ENCODE measurements at places on chromosomes 16 and 17. TPM values are rescaled to one million over a fixed set of nuclear protein-coding genes. Genes with fewer than 3 reads are reported as not detected.

- no peak for DNase-seq
Measured at GRCh38 chr16:52621651-52622050, 74.7 kb upstream of the TOX3 start.

- DNase-seq = no peak
Measured at GRCh38 chr17:57270801-57271245, 14.5 kb downstream of the MSI2 start.

DNA sequence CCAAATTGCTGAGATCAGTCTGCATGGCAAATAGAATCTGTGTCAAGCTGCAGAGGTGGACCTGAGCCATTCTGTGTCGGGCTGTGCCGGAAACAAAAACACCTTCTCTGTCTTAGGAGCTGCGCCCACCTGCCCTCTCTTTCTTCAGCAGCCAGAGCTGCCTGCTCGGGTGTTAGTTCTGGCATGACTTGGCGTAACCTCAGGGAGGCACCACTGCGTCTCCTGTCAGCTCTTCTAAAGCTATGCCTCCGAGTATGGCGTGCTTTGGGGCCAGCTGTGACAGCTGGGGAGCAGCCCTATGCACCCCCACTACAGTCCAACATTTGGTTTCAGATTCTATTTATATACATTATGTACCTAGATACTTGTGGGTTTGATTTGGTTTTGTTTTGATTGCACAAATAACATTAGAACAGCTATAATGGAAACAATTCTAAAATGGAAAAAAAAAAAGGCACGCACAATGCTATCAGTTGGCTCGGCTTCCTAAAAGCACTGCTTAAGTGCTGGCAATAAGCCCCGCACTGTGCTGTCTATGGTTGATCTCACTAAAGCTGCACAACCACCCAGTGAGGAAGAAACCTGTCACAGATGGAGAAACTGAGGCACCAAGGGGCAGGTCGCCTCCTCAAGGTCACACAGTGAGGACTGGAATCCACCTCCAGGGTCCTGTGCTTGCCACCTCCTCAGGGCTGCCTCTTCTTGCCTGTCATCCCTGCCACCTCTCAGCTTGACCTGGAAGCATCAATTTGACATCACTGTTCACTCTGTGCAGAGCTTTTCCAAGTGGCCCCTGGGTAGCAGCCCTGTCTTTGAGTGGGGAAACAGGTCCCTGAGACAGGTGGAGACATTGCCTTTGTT lies 18.7 kb upstream of the ADGRG1 start:
- DNase-seq = no peak

GRCh38 chr16:22355487-22355908 lies 18.9 kb downstream of the CDR2 start:
- no peak for DNase-seq

GRCh38 chr16:88357317-88358022 lies 25.3 kb upstream of the ZNF469 start:
- no peak for DNase-seq

GRCh38 chr16:72050769-72051464 lies 3.4 kb upstream of the HP start:
- DNase-seq = no peak

TBC1D3I gene
- total RNA-seq = under 0.01 TPM

FLOT2 gene
- total RNA-seq = 14.7 TPM

ENPP7 gene
- not detected for total RNA-seq

TPSB2 gene
- total RNA-seq = not detected

CCL7 gene
- total RNA-seq = not detected

GCGR gene
- total RNA-seq = not detected
